Lower leg skin (tissue), 4 donors: ENCODE measurements at places on chromosomes 7 and 10. TPM values are rescaled to one million over a fixed set of nuclear protein-coding genes. Genes with fewer than 3 reads are reported as not detected.

- no peak for DNase-seq
Measured at GRCh38 chr7:38929460-38930171, 20.6 kb upstream of the VPS41 start.

GRCh38 chr10:104232613-104233102 lies 494 bp upstream of the CFAP43 start:
- DNase-seq, result no peak

GRCh38 chr7:96995406-96996110 lies 9.8 kb upstream of the DLX6 start:
- no peak for DNase-seq

GRCh38 chr7:45890902-45891461 lies 2.7 kb downstream of the IGFBP1 start:
- DNase-seq, result no peak

- no peak for DNase-seq
Measured at GRCh38 chr7:53900856-53901528, 641.2 kb upstream of the VSTM2A start.

- no peak for DNase-seq
Measured at GRCh38 chr10:11691319-11691755, 50.8 kb upstream of the ECHDC3 start.

- no peak for DNase-seq
Measured at GRCh38 chr7:114885836-114886235, 36.1 kb upstream of the MDFIC start.

DNA sequence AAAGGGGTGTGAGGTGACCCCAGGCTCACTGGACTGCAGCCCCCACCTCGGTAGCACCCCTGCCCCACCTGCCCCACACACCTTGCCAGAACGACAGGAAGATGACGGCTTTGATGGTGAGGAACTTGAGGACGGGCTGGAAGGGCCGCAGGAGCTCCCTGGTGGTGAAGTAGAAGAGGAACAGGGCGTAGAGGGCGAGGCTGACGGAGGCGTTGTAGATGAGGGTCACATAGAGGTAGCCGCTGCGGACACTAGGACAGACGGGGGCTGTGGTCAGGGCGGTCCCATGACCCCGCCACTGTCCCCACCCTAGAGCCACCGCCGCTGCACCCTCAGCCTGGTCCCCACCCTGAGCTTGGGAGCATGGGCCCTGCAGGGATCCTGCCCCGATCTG lies 7.6 kb downstream of the TMEM184A start:
- DNase-seq, result no peak

DNA sequence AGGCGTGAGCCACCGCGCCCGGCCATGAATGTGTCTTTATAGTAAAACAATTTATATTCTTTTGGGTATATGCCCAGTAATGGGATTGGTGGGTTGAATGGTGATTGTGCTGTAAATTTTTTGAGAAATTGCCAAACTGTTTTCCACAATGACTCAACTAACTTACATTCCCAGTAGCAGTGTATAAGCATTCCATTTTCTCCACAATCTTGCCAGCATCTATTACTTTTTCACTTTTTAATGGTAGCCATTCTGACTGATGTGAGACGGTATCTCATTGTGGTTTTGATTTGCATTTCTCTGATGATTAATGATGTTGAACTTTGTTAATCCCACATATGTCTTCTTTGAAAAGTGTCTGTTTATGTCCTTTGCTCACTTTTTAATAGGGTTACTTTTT lies 1187.9 kb downstream of the XPNPEP1 start:
- no peak for DNase-seq

Gene CARD11
- 0.68 TPM for total RNA-seq

Gene ATG9B
- 67.6 TPM for total RNA-seq

Gene TFR2
- total RNA-seq, result 1.3 TPM

Gene TCF7L2
- total RNA-seq, result 5.6 TPM
